ENCODE measurements at places on chromosomes 6 and 20.
A peak's percentile ranks its signal among the peaks of the same experiment; 100 is the strongest.

GRCh38 chr6:108465098-108465495 lies 95.6 kb upstream of the FOXO3 start:
- DNase-seq: no peak

- no peak for DNase-seq
Observed at GRCh38 chr6:151690303-151690702, 117.2 kb upstream of the ESR1 start.

GRCh38 chr20:36468149-36469000 lies 72.9 kb upstream of the MYL9 start:
- DNase-seq: peak; percentile 89

GRCh38 chr6:111154981-111155380 lies 67.7 kb downstream of the SLC16A10 start:
- no peak for DNase-seq

- DNase-seq: no peak
Observed at GRCh38 chr20:58697867-58698703, 5.5 kb downstream of the NPEPL1 start.

DNA sequence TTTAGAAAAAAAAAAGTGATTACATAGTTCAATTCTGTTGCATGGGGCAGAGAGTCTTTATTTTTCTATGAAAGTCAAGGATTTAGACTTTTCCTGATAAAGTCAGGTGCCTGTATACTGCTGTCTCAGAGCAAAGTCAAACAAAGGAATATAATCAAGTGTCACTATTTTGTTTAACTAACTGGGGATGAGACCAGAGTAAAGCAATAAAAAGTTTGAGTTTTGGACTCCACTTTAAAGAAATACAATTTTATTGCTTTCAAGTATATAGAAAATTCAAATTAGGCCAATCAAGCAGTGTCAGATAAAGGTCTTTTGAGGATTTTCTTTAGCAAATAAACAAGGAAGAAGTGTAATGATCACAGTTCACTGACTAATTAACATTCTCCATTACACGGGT lies 48.7 kb upstream of the MYLIP start:
- no peak for DNase-seq

DNA sequence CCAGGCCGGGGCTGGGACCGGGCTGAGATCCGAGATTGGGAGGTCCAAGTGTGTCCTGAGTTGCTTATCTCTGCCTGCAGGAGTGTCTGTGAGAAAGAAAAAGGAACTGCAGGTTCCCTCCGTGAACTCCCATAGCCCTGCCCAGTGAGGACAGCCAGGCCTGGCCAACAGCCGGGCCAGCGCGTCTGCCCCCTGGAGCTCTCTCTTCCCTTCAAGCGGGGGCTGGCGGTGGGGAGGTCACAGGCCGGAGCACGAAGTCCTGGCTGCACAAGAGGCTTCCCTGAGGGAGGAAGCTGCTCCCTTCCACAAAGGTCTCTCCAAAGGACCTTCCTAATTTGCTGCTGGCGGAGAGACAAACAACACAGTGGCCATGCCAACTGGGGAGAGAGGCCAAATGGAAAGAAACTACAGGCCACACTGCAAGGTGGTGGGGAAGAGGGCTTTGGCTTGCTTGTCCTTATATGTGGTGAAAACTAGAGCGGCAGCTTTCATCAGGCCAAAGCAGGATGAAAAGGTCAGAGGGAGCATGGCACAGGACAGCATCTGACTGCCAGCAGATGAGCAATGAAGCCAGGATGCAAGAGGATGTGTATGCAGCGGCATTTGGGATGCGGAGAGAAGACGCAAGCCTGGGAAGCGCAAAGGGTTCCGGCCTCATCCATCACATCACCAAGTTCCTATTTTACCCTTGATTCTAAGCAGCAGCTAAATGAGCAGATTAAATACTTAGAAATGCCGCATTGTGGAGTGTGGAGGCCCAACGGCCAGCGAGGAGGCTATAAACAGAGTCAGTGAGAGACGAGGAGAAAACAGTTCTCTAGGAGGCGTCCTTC lies 260.0 kb downstream of the ERMARD start:
- DNase-seq: no peak

DNA sequence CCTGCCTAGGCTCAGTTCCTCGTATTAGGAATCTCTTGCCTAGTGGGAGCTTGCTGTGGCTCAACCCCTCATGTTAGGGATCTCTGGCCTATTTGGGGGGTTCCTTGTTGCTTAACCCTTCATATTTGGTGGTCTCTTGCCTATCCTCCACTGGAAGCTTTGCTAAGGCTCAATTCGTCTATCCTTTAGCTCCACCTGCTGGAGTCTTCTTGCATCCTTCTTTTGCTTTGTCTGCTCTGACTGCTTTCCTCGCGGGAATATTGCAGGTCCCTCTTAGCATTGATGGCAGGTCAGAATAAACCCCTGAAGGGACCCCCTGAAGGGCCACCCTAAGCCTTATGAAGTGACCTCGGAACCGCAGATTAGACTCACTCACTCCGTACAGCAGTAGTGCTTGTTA lies 203.0 kb upstream of the TBX18 start:
- DNase-seq: peak; percentile 74

GRCh38 chr6:151901009-151901411 lies 93.5 kb downstream of the ESR1 start:
- no peak for DNase-seq

DNA sequence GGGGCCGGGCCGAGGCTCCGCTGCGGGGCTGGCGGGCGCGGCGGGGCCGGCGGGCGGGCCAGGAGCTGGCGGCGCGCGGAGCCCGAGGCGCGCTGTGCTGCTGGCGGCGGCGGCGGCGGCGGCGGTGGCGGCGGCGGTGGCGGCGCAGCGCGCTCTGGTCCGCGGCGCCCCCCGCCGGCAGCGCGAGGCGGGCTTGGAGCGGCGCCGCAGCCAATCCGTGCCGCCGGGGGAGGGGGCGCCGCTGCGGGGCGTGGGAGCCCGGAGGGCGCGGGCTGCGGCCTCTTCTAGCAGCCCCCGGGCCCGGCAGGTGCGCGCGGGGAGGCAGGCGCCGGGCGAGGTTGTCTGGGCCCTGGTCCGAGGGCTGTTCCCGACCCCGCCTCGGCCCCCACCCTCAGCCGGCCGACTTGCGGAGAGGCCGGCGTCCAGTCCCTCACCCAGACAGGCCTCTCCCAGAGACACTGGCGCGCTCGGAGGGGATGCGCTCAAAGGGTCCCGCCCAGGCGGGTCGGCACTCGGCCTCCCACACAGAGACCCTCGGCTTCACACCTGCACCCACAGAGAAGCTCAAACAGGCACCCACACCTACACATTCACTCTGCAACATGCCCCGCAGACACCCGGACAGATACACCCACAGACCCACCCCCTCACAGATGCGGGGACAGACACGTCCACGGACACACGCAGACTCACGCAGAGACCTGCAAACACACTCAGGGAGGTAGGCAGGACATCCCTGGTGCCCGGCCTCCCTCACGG lies at the start of gene RIMS4:
Gene RIMS4, minus strand, starts transcription at position 156 of the 759 bp plus-strand sequence. CDS start 275 bp downstream, outside the sequence.
- DNase-seq: peak; percentile 75

- no peak for DNase-seq
Observed at GRCh38 chr6:133244519-133244918, 3.4 kb downstream of the EYA4 start.

DNA sequence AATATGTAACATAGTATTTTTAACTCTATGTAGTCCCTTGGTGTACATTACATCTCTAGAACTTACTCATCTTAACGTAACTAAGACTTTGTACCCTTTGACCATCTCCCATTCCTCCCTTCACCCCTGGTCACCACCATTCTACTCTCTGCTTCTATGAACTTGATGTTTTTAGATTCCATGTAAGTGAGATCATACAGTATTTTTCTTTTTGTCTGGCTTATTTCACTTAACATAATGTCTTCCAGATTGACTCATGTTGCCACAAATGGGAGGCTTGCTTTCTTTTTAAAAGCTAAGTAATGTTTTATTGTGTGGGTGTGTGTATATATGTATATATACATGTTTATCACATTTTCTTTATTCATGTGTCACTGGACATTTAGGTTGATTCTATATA lies 55.8 kb downstream of the TMEM200A start:
- no peak for DNase-seq

- DNase-seq: no peak
Observed at GRCh38 chr20:55471052-55472006, 534.0 kb downstream of the CBLN4 start.

- no peak for DNase-seq
Observed at GRCh38 chr20:56483970-56484369, 15.5 kb downstream of the RTF2 start.

GRCh38 chr6:134529305-134529704 lies 211.4 kb upstream of the SGK1 start:
- DNase-seq: no peak

DNA sequence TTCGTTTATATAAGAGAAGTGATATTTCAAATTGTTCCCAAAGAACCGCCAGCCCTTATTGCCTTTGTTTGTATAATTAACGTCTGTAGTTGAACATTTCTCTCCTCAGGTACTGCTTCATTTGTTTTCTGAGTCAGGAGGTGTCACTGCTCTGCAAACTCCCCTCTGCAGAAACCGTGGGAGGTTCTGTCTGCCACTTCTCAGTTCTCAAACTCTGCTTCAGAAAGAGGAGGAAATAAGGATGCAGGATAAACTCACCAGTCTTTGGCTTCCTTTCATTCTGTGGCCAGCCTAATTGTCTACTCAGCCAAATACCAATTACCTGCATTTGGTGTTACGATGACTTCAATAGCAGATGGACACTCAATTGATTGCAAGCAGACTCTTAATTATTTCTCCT lies 149.8 kb downstream of the PAK5 start:
- DNase-seq: peak; percentile 62

- DNase-seq: peak; percentile 91
Observed at GRCh38 chr20:47320990-47321805, 35.3 kb downstream of the ZMYND8 start.

DNA sequence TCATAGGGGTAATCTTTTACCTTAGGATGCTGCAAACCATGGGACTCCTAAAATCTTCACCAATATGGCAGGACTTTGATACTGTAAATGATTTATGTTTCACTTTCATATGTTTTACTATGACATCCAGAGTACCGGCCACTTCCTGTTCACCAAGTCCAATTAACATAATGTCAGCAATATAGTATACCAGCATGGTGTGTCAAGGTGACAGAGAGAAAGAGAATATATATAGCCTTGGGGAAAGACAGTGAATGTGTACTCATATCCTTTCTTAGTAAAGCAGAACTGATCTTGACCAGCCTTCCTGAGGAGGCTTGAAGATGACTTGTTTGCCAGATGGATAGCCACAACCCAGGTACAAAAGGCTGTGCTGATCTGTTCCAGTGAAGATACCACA lies 127.9 kb downstream of the NRN1 start:
- no peak for DNase-seq

DNA sequence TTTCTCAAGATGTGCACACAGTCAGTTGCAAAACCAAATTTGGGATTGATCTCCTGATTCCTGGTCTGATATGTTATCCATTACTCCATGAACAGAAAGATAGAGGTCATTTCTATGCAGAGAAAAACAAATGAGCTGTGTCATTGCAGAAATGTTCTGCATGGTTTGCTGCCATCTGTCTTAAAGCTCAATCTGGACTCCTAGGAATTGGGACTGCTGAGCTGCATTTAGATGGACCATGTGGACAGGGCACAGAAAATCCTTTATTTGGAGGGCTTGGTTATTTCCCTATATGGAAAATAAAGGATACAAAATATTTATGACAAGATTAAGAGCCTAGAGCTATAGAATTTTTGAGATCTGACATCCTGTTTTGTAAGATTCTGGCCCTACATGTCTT lies 91.3 kb downstream of the ADGRB3 start:
- peak; percentile 72 for DNase-seq

- DNase-seq: no peak
Observed at GRCh38 chr6:166418691-166419143, 36.0 kb upstream of the MPC1 start.

DNA sequence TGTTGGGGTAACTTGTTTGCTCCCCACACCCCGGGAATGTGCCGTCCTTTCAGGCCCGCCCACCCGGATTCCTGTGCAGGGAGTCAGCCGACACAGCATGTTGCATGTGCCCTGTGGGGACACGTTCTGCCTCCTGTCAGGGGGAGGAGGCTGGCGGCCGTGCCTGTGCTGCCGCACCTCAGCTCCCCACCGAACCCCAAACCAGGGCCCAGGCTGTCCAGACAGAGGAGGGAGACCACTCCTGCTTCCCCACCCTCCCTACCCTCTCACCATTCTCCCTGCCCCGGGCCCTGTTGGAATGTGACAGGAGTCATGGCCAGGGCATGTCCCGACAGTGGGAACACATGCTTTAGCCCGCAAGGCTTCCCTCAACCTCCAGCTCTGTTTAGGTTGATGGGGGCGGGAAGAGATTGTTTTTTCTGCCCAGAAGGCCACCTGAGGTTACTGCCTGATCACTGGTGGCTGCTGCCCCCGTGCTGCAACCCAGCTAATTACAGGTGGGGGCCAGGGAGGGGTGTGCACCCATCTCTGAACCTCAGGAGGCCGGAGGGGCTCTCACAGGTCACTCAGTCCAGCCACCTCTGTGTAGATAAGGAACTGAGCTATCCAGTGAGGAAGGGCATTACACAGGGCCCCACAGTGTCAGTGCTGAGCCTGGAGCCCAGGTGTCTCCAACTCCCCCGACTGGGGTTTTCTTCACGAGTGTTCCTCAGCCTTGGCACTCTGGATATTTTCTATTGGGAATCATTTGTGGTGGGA lies 13.6 kb downstream of the LRRC73 start:
- peak; percentile 27 for DNase-seq

GRCh38 chr6:84777888-84778287 lies 13.5 kb upstream of the TBX18 start:
- no peak for DNase-seq

DNA sequence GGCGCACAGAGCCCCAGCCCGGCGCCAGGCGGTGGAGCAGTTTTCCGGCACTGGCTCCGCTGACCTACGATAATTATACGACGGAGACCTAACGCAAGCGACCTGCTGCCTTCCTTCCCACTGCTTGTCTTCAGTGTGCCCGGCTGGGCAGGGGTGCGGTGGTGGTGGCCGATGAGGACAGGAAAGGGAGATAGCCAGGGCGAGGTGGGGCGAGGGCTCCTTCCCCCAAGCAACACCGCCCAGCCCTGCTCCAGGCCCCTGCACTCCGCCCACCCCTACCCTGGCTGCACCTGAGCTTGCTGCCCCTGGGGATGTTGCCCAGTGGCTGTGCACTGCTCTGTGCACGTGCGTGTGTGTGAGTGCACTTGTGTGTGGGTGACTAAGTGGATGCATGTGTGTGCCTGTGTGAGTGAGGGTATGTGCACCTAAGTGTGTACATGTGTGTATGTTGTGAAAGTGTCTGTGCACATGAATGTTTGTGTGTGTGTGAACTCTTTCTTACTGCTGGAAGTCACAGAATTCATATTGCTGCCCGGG lies 42.6 kb upstream of the IRF4 start:
- DNase-seq: no peak

DNA sequence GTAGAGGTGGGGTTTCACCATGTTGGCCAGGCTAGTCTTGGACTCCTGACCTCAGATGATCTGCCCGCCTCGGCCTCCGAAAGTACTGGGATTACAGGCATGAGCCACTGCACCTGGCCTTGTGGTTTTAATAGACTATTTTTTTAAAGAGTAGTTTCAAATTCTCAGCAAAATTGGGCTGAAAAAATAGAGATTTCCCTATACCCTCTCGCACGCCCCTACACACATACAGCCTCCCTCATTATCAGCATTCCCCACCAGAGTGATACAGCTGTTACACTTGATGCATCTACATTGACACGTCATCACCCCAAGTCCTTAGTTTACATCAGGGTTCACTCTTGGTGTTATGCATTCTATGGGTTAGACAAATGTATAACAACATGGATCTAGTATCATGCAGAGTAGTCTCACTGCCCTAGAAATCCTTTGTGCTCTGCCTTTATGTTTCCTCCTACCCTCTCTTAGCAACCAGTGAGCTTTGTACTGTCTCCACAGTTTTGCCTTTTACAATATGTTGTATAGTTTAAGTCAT lies 103.6 kb downstream of the CDYL start:
- no peak for DNase-seq

Data from NCI-H69 (cell line).